AG20443 (cell line): ENCODE measurements at places on chromosomes 11 and 22.

DNA sequence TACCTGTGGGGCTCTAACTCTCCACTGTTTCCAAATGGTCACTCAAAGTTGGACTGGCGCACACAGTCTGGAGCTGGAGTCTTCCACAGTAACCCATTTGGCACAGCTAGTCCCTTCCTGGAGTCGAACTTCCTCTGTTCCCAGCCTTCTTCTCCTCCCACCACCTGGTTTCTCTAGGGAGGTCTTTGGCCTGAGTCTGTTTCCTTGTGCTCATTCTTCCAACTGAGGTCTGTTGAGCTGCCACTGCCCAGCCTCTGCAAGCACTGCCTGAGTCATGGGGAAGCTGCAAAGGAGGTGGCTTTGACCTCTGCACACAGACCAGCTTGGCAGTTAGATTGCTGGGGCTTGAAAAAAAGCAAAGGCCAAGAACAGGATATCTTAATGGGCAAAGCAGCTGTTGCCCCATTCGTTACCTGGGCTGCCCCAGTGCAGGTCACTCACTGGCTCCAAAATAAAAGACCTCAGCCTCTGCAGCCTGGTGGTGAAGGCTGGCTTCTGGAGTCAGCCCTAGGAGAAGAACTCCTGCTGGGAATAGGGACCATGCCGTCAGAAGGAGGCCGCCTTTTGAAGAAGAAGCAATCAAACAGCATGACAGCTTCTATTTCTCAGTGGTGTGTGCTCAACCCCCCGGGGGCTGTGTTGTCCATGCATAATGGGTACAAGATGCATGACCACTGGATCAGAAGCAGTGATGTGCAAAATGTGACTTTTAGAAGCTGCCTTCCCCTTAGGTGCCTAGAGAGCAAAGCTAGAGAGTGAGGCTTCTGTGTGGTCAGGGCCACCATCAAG, 3.0 kb downstream of the ADAMTS15 start:
- DNase-seq = no peak

DNA sequence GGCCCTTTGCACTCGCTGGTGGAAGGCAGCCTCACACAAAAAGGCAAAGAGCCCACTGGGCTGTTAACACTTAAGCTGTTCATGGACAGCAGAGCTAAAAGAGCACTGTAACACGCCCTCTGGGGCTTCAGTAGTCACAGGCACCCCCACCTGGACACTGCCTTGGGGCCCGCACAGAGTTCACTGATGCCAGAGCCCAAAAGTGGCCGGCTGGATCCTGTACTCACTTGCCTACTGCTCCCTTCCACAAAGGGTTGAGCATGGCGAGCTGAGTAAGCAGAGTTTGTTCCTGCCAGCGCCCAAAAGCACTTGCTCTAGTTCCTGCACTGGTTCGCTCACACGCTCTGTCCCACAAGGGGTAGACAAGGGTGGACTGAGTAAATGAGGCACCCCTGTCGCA, 78.8 kb downstream of the RELT start:
- no peak for DNase-seq

DNA sequence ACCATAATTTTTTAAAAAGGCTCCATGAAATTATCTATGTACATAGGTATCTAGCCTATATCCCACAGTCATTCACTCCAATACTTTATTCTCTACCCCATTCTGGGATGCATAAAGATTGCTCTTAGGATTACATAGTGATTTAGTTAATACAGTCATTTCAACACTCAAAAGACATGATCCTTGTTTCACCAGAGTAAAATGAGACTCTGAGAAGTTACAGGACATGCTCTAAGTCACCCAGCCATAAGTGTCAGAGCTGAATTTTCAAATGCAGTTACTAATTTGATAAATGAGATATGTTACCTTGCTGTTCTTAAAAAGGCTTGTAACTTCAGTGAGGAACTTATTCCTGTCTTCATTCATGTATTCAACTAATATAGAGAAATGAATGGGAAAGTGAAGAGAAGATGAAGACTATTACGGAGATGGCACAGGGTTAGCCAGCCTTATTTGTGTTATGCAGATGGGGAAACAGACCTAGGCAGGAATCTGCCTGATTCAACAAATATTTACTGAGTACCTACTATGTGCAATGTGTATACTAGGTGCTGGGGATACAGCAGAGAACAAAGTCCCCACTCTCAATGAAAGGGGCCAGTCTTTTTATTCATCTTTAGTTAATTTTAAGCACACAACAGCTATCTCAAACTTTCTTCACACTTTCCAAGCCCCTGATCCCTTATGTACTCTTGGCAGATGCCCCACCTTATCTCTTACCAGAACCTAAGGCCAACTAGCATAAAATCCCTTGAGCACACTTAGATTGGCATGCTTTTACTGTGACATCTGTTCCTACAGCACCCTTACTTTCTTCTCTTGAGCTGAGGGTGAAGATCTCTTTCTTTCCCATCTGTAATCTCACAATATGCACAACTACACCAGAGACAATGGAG, 21.6 kb downstream of the MAPK1 start:
- no peak for DNase-seq

DNA sequence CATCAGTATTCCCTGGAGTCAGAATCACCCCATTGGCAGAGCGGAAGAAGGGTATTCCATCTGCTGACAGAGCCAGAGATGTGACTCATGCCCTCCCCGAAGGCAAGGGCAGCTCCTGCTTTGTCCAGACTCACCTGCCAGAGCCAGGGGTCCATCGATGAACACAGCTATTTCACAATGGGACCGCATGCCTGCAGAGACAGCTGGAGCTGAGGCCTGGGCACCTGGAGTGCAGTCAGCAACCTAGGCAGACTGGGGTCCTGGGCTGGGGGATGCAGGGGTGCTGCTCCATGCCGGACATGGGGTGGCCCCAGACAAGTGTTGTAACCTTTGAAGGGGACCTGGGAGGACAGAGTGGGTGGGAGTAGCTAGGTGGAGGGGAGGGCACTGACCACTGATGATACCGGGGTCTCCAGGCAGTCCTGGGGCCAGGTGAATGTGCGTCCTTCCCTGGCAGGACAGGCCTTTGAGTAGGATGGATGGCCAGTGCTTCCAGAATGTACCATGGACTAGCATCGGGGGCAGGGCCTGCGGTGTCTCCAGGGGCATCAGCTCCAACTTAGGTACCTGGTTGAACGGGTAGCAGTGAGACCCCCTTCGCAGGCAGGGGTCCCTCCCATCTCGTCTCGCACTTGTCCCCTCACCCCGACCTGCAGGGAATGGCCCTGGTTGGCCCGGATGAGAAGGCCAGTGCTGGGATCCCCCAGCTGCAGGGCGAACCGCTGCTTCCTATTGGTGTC, 1.7 kb downstream of the TRPT1 start:
- DNase-seq = no peak
